ENCODE measurements at places on chromosomes 7 and 10.

- DNase-seq = no peak
- no peaks in the 10 kb centered on the region for H3K27me3 ChIP-seq
- H3K4me1 ChIP-seq = peaks cover 2% of the 10 kb centered on the region
Observed at GRCh38 chr10:127973791-127974311, 66.9 kb downstream of the PTPRE start.

DNA sequence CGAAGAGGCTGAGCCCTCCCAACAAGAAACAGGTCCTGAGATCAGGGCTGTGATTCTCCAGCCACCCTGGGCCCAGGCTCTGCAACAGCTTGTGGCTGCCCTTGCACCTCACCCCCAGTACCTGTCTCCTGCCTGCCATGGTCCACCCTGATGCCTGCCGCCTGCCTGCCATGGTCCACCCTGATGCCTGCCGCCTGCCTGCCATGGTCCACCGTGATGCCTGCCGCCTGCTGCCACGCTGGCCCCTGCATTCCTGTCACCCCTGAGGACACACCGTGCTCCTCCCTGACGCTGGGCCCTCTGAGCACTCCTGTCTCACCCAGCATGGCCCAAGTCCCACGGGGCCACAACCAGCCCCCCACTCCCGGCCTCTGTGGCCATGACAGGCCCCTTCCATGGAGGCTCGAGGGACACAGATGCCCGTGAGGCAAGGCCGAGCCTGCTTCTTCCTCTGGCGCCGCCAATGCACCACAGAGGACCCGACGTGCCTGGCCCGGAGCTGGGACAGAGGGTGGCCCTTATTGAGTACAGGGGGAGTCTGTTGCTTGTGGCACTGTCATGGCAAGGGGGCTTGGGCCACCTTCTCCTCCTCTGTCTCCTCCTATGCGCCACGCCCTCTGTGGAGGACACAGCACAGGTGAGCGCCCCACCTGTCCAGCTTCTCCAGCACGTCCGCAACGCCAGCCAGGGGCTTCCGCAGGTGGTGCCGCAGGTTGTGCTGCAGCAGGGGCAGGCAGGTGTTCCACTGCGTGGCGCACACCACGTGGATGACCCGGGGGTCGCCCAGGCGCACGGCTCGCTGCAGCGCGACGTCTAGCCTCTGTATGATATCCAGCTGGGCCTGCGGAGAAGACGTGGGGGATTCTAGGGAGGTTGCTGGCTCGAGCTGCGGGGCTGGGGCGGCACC, 18.1 kb downstream of the CFAP46 start:
- no peak overlapping the region for H3K27ac ChIP-seq
- no peaks in the 10 kb centered on the region for H3K4me1 ChIP-seq
- no peak for DNase-seq
- H3K36me3 ChIP-seq = no peaks in the 10 kb centered on the region

- no peak for DNase-seq
- no peak overlapping the region for H3K27ac ChIP-seq
- H3K4me1 ChIP-seq = no peaks in the 10 kb centered on the region
- no peaks in the 10 kb centered on the region for H3K27me3 ChIP-seq
- H3K4me3 ChIP-seq = no peak overlapping the region
Observed at GRCh38 chr7:690478-691360, 35.8 kb upstream of the DNAAF5 start.

GRCh38 chr7:80244206-80244916, 109.7 kb downstream of the GNAI1 start:
- peaks cover 9% of the 10 kb centered on the region for H3K4me1 ChIP-seq
- H3K36me3 ChIP-seq = no peaks in the 10 kb centered on the region
- no peak overlapping the region for H3K4me3 ChIP-seq
- no peak overlapping the region for H3K27ac ChIP-seq
- H3K27me3 ChIP-seq = no peaks in the 10 kb centered on the region

- no peaks in the 10 kb centered on the region for H3K36me3 ChIP-seq
- peak; percentile 47 for DNase-seq
- no peaks in the 10 kb centered on the region for H3K4me1 ChIP-seq
- H3K27me3 ChIP-seq = no peaks in the 10 kb centered on the region
- H3K4me3 ChIP-seq = no peak overlapping the region
- H3K27ac ChIP-seq = no peak overlapping the region
Observed at GRCh38 chr10:70492786-70493659, 14.5 kb downstream of the PALD1 start.

DNA sequence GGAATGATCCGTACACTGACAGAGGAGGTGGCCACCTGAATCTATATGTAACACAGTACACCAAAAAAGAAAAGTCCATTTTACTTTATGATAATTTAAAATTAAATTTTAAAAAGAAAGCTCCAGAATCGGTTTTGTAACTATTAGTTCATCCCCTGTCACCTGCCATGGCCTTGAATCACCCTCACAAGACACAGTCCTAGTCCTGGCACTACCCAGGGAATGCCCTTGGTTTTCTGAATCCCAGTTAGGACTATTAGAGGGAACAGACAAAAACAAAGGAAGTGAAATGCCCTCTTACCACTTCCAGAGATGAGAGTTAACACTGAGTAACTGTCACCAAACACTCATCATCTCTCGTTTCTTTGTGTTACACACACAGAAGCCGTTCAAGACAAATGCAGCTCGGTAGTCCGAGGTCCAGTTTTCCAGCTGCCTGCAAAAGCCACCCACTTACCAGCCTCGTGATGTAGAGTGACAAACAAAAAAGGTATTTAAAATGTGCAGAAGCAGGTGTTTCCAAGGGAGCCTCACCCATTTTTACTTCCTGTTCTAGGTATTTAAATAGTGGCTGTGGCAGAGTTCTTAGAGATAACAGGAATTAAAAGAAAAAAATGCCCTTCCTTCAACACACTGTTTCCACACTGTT, 6.1 kb downstream of the PTPRN2 start:
- no peaks in the 10 kb centered on the region for H3K36me3 ChIP-seq
- peaks cover 14% of the 10 kb centered on the region for H3K27me3 ChIP-seq
- no peak overlapping the region for H3K27ac ChIP-seq
- DNase-seq = peak; percentile 76
- H3K4me1 ChIP-seq = no peaks in the 10 kb centered on the region
- no peak overlapping the region for H3K4me3 ChIP-seq

GRCh38 chr7:83731154-83731553, 82.2 kb upstream of the SEMA3E start:
- no peak for DNase-seq
- no peak overlapping the region for H3K4me3 ChIP-seq
- H3K27me3 ChIP-seq = no peaks in the 10 kb centered on the region
- H3K27ac ChIP-seq = no peak overlapping the region
- H3K4me1 ChIP-seq = no peaks in the 10 kb centered on the region

DNA sequence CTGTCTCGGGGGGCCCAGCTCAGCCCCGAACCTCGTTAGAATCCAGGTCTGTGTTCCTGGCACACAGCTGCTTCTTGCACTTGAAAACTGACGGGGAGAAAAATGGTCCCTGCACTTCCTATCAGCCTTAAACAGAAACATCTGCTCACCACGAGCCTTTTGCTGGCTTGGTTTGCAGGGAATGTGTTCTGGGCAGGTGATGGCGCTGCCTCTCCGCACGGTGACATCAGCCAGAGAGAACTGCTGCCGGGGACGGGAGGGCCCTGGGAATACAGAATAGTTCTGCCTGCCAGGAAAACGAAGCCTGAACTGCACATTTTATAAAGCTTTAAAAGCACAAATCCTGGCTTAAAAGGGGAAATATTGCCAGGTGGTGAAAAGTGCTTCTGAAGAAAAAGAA, 622.5 kb downstream of the TYW1 start:
- no peaks in the 10 kb centered on the region for H3K36me3 ChIP-seq
- no peak overlapping the region for H3K4me3 ChIP-seq
- no peaks in the 10 kb centered on the region for H3K27me3 ChIP-seq
- peak overlapping the region; percentile 42 for H3K27ac ChIP-seq
- DNase-seq = no peak
- peaks cover 20% of the 10 kb centered on the region for H3K4me1 ChIP-seq

DNA sequence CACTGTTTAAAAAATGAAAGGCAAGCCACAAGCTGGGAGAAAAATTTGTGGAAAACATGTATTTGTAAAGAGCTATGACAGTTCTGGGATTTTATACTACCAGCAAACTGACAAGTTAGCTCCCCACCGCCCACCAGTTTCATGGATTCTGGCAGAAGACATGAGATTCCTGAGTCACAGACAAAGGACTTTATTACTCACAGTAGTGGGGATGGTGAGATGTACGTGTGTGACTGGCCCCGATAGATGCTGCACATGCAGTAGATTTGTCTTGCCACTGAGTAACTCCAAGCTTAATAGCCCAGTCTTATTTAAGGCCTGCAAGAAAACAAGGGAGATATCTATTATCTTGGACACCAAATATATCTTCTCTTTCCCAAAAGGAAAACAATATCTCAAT, 281.7 kb downstream of the AHR start:
- no peak overlapping the region for H3K27ac ChIP-seq
- no peak for DNase-seq

DNA sequence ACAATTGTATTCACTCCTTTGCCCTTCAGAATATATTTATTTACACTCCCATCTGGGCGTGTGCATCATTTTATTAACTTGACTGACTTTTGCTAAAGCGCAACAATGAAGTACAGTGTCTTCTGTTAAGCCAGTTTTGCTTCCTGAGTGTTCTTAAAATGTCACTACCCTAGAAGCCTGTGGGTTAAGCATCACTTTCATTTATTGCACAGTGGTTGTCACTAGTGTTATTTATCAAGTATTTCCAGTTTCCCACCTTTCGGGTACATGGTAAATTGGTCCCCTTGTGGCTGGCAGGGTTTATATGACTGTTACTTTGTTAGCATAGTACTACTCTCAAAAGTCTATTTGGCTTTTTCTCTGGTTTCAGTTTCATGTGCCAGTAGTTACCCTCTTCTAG, 3.3 kb downstream of the HILPDA start:
- H3K27me3 ChIP-seq = no peaks in the 10 kb centered on the region
- DNase-seq = no peak
- H3K27ac ChIP-seq = no peak overlapping the region
- H3K36me3 ChIP-seq = peaks cover 4% of the 10 kb centered on the region

- peaks cover 6% of the 10 kb centered on the region for H3K4me1 ChIP-seq
- H3K36me3 ChIP-seq = no peaks in the 10 kb centered on the region
- H3K4me3 ChIP-seq = no peak overlapping the region
- DNase-seq = no peak
Observed at GRCh38 chr10:58854811-58855210, 321.6 kb upstream of the PHYHIPL start.

DNA sequence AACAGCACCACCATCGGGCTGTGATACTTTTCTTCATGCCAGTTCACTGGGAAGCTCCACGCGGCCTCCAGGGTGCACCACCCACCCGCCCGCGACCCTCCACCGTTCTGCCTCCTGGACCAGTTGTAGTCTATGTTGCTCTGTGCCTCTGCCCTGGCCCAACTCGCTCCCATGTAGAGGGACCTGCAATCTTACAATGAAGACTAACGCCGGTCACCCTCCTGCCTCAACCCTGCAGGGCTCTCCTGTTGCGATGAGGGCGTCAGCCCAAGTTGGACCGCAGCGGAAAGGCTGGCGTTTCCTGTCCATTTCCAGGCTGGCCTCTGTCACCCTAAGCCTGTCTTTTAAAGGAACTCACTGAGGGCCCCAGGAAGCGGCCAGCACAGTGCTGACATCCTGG, 34.9 kb downstream of the IL15RA start:
- no peak for DNase-seq
- H3K4me3 ChIP-seq = no peak overlapping the region
- no peaks in the 10 kb centered on the region for H3K27me3 ChIP-seq
- peaks cover 12% of the 10 kb centered on the region for H3K4me1 ChIP-seq
- peaks cover 11% of the 10 kb centered on the region for H3K36me3 ChIP-seq

GRCh38 chr10:60291344-60291930, 98.2 kb downstream of the ANK3 start:
- H3K36me3 ChIP-seq = no peaks in the 10 kb centered on the region
- no peak overlapping the region for H3K27ac ChIP-seq
- no peak for DNase-seq
- H3K4me1 ChIP-seq = no peaks in the 10 kb centered on the region

GRCh38 chr10:31930023-31930751, 1.6 kb upstream of the ARHGAP12 start:
- H3K27me3 ChIP-seq = no peaks in the 10 kb centered on the region
- no peak for DNase-seq
- H3K4me1 ChIP-seq = peaks cover 4% of the 10 kb centered on the region
- no peak overlapping the region for H3K4me3 ChIP-seq

- DNase-seq = no peak
- no peaks in the 10 kb centered on the region for H3K27me3 ChIP-seq
- no peaks in the 10 kb centered on the region for H3K36me3 ChIP-seq
- no peak overlapping the region for H3K27ac ChIP-seq
Observed at GRCh38 chr10:86663046-86663345, 5.3 kb upstream of the LDB3 start.

DNA sequence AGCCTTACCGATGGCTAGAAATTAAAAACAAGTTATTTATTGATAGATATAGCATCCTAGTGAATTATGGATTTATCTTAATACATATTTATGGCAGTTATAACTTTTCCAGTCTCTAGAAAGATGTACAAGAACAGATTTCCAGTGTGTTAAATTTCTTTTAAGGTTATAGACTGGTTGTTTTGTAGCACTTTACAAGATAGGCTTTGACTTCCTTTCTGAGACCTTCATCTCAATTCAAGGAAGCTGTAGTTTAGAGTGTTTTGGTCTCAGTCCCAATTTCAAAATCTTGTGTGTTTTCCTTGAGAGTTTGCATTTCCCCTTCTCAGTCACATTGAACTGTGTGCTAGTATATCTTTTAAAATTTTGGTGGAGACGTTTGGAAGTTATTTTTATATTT, 30.1 kb downstream of the PLEKHA1 start:
- H3K4me1 ChIP-seq = no peaks in the 10 kb centered on the region
- H3K27me3 ChIP-seq = no peaks in the 10 kb centered on the region
- H3K4me3 ChIP-seq = no peak overlapping the region
- no peak for DNase-seq
- no peak overlapping the region for H3K27ac ChIP-seq

GRCh38 chr10:129716881-129717280, 247.2 kb downstream of the EBF3 start:
- no peak for DNase-seq
- no peaks in the 10 kb centered on the region for H3K27me3 ChIP-seq
- no peaks in the 10 kb centered on the region for H3K36me3 ChIP-seq
- no peak overlapping the region for H3K4me3 ChIP-seq
- no peaks in the 10 kb centered on the region for H3K4me1 ChIP-seq

DNA sequence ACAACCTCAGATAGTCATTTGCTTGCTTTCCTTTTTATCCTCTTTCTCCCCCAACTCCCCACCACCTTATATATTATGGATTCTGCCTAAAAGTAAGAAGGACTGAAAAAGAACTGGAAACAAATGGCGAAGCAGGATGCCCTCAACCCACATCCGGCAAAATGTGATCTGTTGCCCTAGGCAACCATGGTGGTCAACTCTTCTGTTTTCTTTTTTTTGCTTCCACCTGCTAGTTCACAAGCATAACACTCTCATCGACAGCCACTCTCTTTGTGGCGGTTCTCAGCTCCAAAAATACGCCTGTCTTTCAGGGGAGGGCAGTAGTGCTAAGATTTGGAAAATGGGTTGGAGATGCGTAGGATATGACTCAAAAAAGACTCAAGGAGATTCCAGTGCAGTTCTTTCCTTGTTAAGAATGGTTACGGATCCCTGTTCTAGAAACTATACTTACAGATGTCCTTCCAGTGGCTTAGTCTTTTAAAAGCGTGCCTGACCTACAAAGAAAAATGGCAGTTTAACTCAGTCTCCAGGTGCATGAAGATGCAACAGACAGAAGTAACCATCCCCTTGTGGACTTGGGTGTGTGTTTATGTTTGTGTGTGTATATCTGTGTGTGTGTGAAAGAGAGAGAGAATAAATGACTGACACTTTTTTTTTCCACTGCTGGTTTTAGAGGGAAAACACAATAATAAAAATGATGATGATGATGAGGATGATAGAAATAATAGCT, 10.7 kb downstream of the APBB1IP start:
- no peaks in the 10 kb centered on the region for H3K36me3 ChIP-seq
- H3K4me3 ChIP-seq = no peak overlapping the region
- H3K27me3 ChIP-seq = no peaks in the 10 kb centered on the region
- no peak for DNase-seq

All from trophoblast cell (in vitro differentiated cells and primary cell).